ENCODE measurements at places on chromosomes 6 and 20. TPM values are rescaled to one million over a fixed set of nuclear protein-coding genes. Genes with fewer than 3 reads are reported as not detected.

GRCh38 chr6:100719883-100720682, 161.0 kb downstream of the ASCC3 start:
- DNase-seq: no peak

DNA sequence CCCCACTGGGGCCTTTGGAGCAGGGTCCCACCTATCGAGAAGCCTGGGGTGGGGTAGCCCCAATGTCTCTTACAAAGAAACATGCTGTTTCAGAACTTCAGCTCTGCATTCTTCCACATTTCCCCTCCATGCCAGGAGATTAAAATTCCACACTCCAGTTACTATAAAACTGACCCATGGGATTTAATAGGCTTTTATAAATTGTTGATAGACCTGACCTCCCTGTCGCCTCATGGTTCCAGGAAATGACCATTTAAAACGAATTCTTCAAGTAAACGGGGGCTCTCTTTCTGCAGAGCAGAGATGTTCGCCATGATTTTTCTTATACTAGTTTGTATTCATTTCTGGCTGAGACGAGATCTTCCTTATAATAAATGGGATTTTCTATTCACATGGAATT, 19.3 kb downstream of the RIN2 start:
- no peak for DNase-seq

DNA sequence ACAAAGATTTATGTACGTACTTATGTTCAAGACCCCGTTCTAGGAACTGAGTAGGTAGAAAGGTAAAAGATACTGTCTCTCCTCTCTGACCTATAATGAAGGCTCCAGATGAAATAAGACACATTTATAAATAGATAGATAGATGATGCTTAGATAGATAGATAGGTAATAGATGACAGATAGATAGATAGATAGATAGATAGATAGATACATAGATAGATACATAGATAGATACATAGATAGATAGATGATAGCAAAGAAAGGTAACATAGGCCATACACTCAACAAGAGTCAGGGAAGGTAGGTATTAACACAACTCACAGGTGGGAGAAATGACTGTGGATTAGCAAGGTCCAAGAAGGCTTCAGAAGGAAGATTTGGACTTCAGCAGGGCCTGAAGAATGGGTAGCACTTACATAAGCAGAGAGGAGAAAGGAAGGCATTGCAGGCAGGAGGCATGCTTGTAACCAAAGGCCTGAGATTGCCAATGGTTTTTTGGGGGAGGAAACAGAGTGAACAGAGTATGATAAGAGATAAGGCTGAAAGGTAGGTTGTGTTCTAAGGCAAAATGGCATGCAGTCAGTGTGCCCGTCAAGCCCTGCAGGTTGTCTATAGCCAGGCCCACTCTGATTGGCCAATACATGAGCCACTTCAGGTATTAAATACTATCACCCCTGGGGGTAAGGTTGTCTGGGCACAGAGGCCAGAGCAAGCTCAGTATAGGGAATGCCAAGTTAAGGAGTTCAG, 7.7 kb upstream of the MYB start:
- no peak for DNase-seq

DNA sequence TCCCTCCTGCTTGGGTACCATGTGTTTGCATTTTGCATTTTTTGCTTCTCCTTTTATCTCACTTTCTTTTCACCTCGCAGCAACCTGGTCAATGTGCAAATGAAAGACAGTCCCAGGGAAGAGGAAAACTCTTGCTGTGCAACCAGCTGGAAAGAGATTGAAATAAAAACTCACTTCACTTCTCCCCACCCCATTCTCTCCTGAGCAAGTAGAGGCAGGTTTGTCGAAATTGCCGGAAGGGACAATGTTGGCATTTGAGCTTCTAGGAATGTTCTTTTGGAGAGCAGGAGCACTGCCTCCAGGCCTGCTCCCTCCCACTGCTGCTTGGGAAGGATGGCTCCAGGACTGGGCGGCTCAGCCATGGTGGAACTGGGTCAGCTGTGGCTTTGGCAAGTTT, 30.6 kb downstream of the KCNG1 start:
- DNase-seq: no peak

DNA sequence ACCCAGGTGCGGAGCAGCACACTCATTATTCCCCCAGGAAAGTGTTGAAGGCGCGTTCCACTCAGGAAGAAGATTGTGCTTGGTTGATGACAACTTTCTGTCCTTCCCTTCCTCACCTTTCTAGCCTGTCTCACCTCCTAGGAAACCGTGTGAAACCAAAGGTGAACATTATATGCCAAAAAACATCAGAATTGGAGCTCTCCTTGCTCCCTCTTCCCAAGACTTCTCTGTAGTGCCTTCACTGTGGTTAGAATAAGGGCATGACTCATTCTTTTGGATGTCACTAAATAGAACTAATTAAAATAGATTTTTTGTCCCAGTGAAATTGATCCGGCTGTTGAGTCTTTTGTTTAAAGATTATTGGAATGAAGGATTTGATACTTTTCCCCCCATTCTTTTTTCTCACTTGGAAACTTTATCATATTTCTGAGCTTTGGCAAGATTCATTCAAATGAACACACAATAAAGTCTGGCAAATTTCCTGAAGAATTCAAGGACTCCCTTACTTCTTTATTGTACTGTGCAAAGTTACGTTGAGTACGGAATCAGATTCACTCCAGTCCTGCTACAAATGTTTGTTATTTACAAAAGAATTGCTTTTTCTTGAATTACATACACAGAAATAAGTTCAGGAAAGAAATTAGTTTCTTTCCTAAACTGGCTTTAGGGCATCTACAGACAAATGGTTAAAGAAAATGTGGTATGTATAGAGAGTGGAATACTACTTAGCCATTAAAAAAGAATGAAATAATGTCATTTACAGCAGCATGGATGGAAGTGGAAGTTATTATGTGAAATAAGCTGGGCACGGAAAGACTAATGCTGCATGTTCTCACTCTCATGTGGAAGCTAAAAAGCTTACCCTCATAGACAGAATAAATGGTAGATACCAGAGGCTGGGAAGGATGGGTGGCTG, 142.8 kb upstream of the AKAP12 start:
- DNase-seq: no peak

DNA sequence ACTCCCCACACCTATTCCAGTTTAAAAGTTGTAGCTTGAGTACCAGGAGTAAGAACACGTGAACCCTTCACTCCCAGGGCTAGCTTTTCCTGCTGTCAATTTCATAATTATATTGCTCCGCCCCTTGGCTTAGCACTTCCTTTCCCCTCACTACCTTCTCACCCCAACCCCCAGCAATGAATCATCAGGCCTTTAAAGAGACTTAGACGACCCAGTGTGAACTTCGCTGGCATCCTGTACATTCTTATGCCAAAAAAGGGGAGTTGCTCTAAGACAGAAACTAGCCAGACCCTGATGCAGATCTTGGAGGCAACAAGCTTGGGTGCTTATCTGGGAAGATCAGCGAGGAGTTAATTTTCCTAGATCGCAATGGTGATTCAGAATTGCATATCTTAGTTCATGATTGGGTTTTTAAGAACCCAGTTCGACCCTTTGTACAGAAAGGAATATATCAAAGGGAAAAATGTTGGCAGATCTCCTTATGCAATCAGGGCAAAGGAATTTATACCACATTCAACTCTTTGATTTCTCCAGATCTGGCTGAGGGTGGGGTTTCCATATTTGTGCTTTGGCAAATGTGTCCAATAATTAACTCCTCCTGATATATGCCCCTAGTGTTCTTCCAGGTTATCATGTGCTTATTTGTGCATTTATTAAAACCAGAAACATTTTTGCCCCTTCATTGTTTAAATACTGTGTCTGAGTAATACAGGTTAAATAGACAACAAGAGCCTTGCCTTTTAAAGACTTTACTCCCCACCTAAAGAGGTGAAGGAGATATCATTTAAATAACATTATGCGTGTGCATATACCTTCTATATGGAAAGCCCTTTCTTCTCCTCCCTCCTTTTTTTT, 8.1 kb upstream of the ATXN1 start:
- no peak for DNase-seq

DNA sequence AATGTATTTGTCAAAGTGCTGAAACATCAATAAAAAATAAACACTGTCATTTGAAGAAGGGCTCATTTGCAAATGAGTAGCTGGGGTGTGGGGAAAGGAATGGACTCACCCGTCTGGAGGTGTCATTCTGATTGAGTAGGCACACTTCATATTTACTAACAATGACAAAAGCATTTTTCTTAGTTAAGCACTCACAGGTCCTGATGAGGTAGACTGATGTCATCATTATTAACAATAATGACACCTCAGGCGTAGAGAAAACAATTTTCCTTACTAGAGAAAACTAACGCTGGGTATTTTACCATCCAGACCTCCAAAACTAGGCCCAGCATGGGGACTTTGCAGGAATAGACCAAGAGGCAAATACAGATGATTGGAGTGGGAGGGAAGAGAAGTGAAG, 76.0 kb downstream of the UNC5CL start:
- DNase-seq: no peak

DNA sequence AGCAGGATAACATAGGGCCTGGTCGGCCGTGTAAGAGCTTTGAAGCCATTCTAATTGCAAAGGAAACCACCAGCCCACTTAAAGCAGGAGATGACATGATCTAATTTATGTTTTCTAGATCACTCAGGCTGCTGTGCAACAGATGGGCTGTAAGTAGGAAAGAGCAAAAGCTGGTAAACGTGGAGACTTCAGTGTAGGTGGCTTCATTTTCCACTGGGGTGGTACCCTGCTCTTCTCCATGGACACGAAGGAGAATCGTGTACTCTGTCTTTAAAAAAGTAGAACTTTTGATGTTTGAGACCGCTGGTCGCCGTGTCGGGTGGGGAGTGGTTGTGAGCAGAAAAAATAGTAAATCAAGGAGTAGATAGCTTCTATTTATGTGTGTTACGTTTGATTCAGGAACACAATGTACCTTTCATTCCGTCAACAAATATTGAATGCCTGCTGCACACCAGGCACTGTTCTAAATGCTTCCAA, 6.4 kb downstream of the CASS4 start:
- no peak for DNase-seq

DNA sequence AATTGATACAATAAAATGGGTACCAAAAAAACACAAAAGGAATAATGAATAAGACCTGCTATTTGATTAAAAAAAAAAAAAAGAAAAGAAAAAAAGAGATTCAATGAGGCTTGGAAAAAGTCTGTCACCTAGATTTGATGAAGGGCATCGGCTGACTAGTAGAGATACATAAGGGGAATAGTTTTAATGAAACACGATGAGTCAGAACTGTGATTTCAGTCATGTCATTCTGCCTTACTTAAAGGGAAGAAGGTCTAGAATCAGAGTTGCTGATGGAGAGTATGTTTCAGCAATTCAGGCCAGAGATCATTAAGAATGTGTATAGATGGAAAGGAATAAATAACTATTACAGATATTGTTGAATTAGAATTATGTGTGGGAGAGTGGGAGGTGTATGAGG, 565.9 kb upstream of the RNF217 start:
- no peak for DNase-seq

DNA sequence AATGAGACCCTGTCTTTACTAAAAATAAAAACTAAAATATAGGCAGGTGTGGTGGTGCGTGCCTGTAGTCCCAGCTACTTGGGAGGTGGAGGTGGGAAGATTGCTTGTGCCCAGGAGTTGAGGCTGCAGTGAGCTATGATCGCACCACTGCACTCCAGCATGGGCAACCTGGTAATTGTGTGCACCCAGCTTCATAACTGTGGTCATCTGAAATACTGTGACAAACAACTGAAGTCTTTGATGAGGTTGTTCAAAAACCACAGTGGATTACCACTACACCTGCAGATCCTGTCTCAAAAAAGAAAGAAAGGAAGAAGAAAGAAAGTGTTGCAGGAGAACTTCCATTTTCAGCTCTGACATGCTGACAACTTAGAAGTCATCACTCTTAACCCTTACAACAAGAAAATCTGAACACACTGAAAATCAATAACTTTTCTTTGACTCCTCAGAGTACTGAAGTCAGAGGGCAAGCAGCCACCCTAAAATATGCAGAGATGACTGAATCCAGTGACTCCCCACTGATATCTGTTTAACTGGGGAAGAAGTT, 13.8 kb upstream of the ZBP1 start:
- no peak for DNase-seq

- no peak for DNase-seq
These were observed 136.3 kb downstream of the ADGRB3 start for GRCh38 chr6:68771426-68771825.

The PPIL6 gene
- total RNA-seq: 4.5 TPM

The NCOA5 gene
- total RNA-seq: 25.6 TPM

The HSPA12B gene
- total RNA-seq: 2.5 TPM

The SPATS1 gene
- not detected for total RNA-seq

The RNF39 gene
- total RNA-seq: 40.7 TPM

The NKAIN4 gene
- total RNA-seq: not detected

The SIRPB2 gene
- 0.87 TPM for total RNA-seq

All from suprapubic skin (tissue), 4 donors.